ENCODE measurements at places on chromosomes 1 and 21.
A peak's percentile ranks its signal among the peaks of the same experiment; 100 is the strongest.

- DNase-seq, result no peak
These were observed 14.8 kb upstream of the SERINC2 start for GRCh38 chr1:31398246-31398645.

- no peak for DNase-seq
These were observed 987.8 kb upstream of the ADAMTS5 start for GRCh38 chr21:27954543-27955165.

DNA sequence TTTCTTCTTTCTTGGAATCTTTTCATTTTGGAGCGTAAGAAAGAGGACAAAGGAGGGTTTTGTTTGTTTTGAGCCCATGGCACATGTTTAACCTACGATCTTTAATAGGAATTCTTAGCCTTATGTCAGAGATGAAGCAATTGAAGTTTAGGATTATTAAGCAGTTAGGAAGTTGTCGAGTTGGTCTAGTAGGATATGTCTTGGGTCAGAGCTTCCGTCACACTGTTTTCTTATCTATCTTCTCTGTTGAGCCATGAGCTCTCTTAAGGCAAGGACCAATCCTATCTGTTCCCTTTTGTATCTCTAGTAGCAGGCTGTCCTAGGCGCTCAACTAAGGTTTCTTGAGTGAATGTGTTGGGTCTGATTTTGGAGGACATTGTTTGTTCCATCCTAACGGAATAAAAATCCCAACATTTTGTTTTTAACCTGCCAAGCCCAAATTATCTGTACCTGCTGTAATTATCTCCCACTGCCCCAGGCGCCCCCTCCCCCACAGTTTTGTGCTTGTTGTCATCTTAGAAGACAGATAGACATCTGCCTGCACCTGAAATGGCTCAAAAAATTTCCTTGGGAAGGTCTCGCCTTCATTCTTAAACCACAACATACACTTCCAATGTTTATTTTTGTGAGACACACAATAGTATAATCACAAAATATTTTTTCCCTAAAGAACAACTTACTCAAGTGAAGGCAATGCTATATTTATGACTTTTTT is 95.3 kb upstream of the GADD45A start:
- no peak for DNase-seq

DNA sequence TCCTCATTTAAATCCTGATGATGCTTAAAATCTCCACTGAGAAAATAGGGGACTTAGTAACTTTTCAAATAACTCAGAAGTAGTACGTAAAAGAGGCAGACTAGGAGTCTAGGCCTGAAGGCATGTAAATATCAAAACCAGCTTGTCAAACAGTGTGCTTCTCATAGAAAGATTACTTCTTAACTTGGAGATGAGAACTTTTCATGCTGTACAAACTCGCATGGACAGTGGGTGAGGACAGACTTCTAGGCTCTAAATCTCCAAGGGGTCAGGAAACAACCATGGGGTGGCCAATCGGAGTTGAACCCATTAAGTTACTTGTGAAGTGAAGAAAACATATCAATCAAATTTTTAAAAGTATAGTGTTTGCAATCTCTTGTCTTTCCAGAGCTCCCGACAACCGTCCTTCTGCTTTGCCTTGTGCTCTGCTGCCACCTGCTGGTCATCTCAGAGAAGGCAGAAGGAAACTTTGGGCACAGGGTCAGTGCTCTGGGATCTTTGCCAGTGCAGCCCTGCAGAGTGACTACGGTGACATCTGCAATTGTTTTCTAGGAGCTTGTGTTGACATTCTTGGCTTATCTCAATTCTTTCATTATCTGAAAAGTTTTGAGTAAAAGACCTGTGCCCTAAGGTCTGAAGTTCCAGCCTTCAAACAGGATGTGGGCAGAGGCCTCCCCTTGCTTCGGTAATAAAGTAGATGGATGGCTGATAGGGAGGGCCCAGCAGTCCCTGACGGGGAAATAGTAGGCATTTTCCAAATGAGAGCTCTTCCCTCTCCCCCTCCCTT is 105.1 kb upstream of the PDE4B start:
- peak; percentile 74 for DNase-seq

GRCh38 chr1:42034426-42034825 is 115.7 kb upstream of the HIVEP3 start:
- DNase-seq, result no peak

DNA sequence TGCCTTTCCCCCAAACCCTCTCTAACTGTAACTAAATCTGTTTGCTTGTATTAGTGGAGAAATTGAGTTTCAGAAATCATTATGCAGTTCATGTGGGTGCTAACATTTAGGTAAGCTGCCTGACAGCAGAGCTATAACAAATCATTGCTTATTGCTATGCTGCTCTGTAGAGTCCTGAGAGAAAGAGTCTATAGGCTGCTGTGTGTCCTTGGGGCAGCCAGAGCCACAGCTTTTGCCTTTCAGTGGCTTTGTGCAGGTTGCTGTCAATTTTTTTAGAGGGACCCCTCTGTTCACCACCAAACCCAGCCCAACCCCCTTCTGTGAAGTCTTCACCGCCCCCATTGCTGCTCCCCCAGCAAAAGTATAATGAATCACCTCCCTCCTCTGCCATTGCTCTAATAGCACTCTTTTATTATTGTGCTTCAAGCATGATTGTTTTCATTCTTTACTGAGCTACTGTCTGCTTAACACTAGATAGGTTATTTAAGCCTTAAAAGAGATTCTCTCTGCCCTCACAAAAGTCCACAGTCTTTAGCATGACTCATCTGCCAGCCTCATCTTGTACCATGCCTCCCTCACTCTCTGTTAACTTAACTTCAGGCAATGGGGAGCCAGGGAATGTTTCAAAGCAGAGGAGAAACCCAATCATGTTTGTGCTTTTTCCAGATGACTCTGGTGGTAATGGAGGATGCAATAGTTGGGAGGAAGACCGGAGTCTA is 38.6 kb downstream of the DIRAS3 start:
- DNase-seq, result no peak

DNA sequence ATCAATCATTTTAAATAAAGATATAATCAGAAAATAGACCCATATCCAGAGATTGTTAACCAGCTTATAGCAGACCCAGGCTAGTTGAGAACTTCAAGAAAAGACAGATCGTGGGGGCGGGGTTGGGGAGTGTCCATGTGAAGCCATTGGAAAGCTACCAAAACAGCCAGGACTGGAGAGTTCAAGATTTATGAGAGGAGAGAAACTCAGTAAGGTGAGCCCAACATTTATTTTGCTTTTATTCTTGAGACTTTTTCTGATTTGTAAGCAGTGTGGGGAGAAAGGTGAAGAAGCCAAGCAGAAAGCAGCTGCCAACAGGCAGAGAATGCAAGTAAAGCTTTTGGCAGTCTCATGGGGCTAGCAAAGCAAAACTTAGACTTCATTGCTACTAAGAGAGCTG is 179.9 kb downstream of the VPS13D start:
- DNase-seq, result no peak

DNA sequence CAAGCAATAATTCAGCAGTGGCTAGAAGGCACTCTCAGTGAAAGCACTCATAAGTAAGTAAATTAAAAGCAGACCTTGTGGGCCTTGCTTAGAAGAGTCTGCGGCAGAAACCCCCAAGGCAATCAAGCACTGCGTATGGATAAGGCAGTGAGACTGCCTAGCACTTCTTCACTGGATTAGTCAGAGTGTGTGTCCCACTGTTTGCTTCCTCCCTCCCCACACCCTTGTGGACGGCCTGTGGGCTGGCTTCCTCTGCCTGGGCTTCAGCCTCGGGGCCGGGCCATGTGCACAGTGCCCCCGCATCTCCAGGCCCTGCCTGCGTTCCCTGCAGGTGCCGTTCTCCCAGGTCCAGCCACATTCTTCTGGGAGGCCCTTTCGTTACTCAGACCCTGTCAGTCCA is 23.8 kb downstream of the AGT start:
- no peak for DNase-seq

Measured in activated T-cell treated with anti-CD3 and anti-CD28 coated beads, Interleukin-2, amount 50 U/mL, for 4 hours (primary cell).